Coronary artery (tissue), 2 donors: ENCODE measurements at places on chromosomes 1 and 21.

- no peak for DNase-seq
Observed at GRCh38 chr1:56439610-56440264, 139.6 kb downstream of the PLPP3 start.

DNA sequence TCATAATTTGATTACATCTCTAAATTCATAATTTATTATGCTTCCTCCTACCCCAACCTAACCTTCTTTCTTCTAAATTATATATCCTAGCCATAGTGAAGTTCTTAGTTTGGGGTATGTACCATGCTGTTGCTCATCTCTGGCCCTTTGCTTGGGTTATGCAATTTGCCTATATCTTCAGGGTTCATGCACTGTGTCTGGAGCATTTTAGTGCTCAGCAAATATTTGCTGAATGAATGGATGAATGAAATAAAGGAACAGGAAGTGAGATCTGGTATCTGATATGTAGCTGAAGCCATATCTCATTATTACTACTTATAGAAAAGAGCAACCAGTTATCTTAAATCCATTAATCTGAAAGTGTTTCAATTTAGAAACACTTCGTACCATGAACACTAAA is 137.6 kb downstream of the GPATCH2 start:
- no peak for DNase-seq

GRCh38 chr1:12014141-12014991 is 4.9 kb upstream of the MIIP start:
- no peak for DNase-seq

DNA sequence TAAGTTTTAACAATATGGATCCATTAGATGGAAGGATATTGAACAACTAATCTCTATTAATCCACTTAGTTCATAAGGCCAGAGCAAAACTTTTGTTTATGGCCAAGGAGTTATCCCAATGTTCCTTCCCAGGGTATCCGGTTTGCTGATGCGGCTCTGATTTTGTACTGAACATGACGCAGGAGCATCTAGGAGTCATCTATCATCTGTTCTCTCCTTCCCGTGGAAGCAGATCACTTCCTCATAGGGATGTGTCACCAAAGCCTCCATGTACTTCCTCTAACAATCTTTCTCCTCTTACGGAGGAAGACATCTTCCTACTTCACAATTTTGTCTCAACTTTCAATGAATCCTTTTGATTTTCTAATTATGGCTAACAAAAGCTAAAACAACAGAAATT is 206.6 kb downstream of the APP start:
- DNase-seq = no peak

- no peak for DNase-seq
Observed at GRCh38 chr1:100613817-100614559, 76.0 kb downstream of the GPR88 start.

DNA sequence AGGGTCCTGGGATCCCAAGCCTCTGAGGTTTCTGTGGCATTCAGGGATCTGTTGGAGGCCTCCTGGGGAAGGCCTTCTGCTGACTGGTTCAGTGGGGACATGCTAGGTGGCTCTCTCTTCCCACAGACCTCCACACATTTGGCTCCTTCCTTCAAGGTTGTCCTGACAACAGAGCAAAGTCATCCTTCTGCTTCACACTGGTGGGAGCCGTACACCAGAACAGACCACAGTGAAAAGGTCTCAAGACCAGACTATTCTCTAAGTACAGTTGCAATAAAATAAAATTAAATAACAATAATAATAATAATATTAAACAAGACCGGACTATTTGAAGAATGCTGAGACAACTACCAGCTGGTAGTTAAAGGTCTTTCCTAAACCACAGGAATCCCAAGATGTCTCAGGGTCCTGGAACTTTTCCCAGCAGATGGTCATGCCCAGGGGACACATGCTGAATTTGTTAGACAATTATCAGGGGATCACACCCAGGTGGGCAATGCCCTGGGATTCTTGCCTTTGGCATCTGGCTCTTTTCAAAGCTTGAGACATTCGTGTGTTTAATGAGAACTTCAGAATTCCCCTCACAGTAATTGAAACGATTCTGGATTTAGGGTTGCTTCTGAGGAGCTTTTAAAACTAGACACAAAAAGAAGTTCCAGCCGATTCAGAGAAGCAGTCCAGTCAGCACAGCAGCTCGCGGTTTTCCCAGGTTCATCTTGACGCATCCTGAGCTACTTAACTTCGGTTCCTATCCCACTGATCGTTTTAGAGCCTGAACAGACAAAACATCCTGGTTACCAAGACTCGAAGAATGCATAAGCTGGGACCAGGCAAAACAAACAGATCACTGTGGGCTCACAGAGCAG is 22.9 kb downstream of the HTR1D start:
- DNase-seq = no peak

DNA sequence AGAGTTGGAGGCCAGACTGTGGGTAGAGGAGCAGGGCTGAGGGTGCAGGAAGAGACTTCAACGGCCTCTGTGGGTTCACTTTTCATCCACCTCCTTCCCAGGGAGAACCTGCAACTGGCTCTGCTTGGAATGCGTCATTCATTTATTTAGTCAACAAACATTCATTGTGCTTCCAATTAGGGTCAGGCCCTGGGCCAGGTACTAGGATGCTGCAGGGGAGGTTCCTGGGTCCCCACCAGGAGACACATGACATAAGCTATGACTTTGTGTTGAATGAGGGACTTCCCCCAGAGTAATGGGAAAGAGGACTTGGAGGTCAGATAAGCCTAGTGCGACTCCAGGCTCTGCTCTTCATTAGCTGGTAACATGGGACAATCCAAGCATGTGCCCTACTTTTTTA is 46.3 kb upstream of the RPL11 start:
- no peak for DNase-seq

DNA sequence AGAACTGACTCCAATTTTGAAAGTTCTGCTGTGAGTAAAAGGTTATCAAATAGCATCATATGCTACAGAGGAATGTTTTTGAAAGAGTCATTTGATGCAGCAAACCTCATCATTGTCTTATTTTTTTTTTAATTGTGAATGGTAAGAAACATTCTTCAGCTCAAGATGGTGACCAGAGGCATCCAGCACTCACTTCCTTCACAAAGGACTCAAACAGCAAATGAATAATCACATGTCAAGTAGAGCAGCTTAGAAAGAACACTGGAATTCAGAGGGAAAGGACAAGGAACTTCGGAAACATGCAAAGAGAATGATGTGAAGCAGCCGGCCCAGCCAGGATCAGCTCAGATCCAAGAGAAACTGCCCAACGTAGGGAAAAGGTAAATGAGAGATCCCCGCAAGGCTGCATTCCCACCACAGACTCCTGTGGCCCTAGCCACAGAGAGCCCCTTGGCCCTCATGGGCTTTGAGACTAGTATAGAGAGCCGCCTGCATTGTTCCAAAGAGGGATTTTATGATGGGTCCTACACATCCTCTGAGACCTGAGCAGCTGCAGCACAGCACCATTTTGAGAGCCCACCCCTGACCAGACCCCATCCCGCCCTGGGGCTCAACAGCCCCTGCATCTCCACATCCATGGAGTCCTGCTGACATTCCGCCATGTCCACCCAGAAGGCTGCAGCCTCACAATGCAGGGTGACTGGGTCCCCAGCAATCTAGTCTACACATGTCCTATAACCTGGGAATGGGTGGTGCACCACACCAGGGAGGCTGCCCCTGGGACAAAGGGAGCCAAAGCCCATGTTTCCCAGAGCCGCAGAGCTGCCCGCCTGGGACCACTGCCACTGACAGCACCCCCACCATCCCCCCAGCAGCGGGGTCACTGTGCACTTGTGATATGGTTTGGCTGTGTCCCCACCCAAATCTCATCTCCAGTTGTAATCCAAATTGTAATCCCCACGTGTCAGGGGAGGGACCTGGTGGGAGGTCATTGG is 21.2 kb upstream of the UTS2 start:
- DNase-seq = no peak

GRCh38 chr1:57072401-57073110 is 106.7 kb upstream of the C8B start:
- DNase-seq = no peak

- no peak for DNase-seq
Observed at GRCh38 chr1:51899022-51899421, 20.5 kb upstream of the NRDC start.

GRCh38 chr1:42206164-42206563 is 41.6 kb upstream of the GUCA2A start:
- DNase-seq = no peak

- DNase-seq = no peak
Observed at GRCh38 chr1:230401763-230402294, 24.3 kb downstream of the PGBD5 start.

- DNase-seq = no peak
Observed at GRCh38 chr1:44481701-44482100, 76.6 kb downstream of the RNF220 start.

- DNase-seq = no peak
Observed at GRCh38 chr1:183275322-183275721, 89.3 kb downstream of the LAMC2 start.

DNA sequence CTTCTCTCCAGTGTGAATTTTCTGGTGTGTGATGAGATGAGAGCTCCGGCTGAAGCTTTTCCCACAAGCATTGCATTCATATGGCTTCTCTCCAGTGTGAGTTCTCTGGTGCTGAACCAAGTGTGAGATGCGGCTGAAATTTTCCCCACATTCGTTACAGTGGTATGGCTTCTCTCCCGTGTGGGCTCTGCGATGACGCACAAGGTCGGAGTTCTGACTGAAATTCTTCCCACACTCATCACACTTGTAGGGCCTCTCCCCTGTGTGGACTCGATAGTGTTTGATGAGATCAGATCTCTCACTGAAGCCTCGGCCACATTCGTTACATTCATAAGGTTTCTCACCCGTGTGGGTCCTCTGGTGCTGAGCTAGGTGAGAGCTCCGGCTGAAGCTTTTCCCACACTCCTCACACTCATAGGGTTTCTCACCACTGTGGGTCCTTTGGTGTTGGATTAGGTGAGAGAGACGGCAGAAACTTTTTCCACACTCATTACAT is 7.4 kb downstream of the ZNF436 start:
- no peak for DNase-seq

GRCh38 chr1:229769006-229769405 is 143.0 kb downstream of the URB2 start:
- no peak for DNase-seq

- DNase-seq = no peak
Observed at GRCh38 chr1:41673806-41674205, 189.3 kb upstream of the EDN2 start.

DNA sequence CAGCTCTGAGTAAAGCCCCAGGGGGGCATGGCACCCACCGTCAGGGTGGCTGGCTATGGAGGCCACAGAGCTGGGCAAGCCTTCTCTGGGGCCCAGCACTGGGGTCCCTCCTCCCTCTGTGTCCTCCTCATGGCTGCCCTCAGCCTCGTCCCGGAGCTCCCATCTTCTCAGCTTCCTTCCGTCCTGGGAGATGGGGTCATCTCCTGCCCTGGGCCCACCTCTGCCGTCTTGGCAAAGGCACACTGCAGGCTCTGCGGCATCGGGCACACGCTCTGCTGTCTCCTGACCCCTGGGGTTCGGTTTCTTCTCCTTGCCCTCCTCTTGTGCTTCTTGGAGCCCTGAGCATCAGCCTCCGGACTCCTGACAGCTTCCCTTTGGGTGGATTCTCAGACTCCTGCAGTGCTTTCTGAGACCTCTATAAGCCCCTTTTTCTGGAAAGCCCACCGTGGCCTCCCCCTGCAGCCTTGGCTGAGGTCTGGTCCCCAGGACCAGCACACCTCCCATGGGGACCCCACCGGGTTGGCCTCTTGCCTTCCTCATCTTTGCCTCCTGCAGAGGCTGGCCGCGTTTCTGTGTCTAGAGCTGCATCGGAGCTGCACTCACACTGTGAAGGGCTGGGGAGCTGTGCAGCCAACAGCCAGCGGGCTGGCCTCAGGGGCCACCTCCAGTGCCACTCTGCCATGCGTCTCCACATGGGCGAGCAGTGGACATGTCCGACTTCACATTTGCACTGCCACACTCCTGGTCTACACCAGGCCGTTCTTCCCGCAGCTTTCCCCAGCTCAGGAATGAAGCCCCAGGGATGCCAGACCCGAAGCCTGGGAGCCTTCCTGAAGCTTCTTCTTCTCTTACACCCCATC is 11.6 kb downstream of the UMODL1 start:
- DNase-seq = no peak

GRCh38 chr1:2050461-2050792 is 216 bp downstream of the PRKCZ start:
- no peak for DNase-seq

- no peak for DNase-seq
Observed at GRCh38 chr21:24738063-24738462, 869.2 kb downstream of the MRPL39 start.

- no peak for DNase-seq
Observed at GRCh38 chr1:1275836-1276235, 2.2 kb upstream of the UBE2J2 start.

- no peak for DNase-seq
Observed at GRCh38 chr1:11898831-11899467, 27.3 kb downstream of the KIAA2013 start.
